HCT116 (cell line): ENCODE measurements at places on chromosomes 7 and 10.

GRCh38 chr10:60433684-60434083 is 44.0 kb upstream of the ANK3 start:
- no peak overlapping the region for H3K4me3 ChIP-seq
- no peaks in the 10 kb centered on the region for H3K27me3 ChIP-seq
- H3K27ac ChIP-seq = no peak overlapping the region

GRCh38 chr7:16916738-16917137 is 35.0 kb upstream of the AGR3 start:
- H3K27ac ChIP-seq = no peak overlapping the region
- no peak overlapping the region for H3K4me3 ChIP-seq
- no peak for DNase-seq

GRCh38 chr7:132562690-132563089 is 13.6 kb downstream of the PLXNA4 start:
- peaks cover 34% of the 10 kb centered on the region for H3K27me3 ChIP-seq
- H3K4me3 ChIP-seq = no peak overlapping the region
- H3K4me1 ChIP-seq = no peaks in the 10 kb centered on the region

- H3K27me3 ChIP-seq = no peaks in the 10 kb centered on the region
- H3K4me1 ChIP-seq = no peaks in the 10 kb centered on the region
Observed at GRCh38 chr10:82982110-82982608, 1107.2 kb downstream of the NRG3 start.

GRCh38 chr7:156777364-156778069 is 115.5 kb downstream of the LMBR1 start:
- no peaks in the 10 kb centered on the region for H3K4me1 ChIP-seq
- H3K27ac ChIP-seq = no peak overlapping the region
- H3K4me3 ChIP-seq = no peak overlapping the region
- H3K36me3 ChIP-seq = no peaks in the 10 kb centered on the region

GRCh38 chr10:104406715-104407650 is 53.4 kb downstream of the CFAP58 start:
- peaks cover 72% of the 10 kb centered on the region for H3K27me3 ChIP-seq
- no peak overlapping the region for H3K4me3 ChIP-seq
- peak; percentile 57 for DNase-seq
- H3K27ac ChIP-seq = no peak overlapping the region
- no peaks in the 10 kb centered on the region for H3K4me1 ChIP-seq

DNA sequence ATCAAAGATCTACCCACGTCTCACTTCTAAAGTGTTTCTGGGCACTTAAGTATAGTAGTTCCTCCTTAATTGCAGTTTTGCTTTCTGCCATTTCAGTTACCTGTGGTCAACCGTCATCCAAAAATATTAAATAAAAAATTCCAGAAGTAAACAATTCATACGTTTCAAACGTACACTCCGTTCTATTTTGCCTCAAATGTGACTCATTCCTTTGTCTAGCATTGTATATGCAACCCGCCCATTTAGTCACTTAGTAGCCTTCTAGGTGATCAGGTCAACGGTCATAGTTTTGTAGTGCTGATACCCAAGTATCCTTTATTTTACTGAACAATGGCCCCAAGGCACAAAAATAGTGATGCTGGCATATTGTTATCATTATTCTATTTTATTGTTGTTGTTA is 33.8 kb downstream of the HGF start:
- no peak overlapping the region for H3K27ac ChIP-seq
- no peaks in the 10 kb centered on the region for H3K4me1 ChIP-seq
- no peaks in the 10 kb centered on the region for H3K36me3 ChIP-seq
- no peak overlapping the region for H3K4me3 ChIP-seq
